ENCODE measurements at places on chromosomes 2 and 18. TPM values are rescaled to one million over a fixed set of nuclear protein-coding genes. Genes with fewer than 3 reads are reported as not detected.
A peak's percentile ranks its signal among the peaks of the same experiment; 100 is the strongest.

DNA sequence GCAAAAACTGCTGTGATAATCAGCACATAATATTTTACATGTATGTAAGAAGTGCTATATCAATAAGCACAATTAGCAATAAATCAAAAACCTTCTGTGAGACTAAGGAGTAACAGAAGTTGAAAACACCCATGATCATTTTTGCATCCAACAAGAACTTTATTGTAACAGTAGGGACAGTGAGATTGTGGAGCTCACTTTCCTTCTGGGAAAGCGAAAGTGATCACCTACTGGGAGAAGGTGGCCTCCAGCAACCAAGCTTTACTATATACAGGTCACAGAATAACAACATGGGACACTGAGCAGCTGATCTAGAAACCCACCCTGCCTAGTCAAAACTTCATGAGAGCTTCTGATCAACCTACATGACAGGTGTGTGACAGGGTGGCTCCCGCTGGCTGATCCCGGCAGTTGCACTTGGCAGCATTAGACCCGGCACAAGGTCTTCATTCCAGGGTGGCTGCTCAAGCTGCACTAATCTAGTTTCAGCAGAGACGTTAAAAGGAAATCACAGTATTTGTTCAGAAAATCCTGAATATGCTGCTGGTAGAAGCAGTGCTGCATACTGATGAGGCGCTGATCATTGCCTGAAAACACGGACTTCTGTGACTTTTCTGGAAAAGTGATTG lies 63.5 kb upstream of the ARL5A start:
- no peaks in the 10 kb centered on the region for H3K36me3 ChIP-seq
- H3K4me1 ChIP-seq: no peaks in the 10 kb centered on the region
- no peaks in the 10 kb centered on the region for H3K27me3 ChIP-seq
- H3K27ac ChIP-seq: no peak overlapping the region
- H3K4me3 ChIP-seq: no peak overlapping the region

- H3K27ac ChIP-seq: no peak overlapping the region
- no peaks in the 10 kb centered on the region for H3K27me3 ChIP-seq
- peak; percentile 8 for DNase-seq
- no peaks in the 10 kb centered on the region for H3K36me3 ChIP-seq
- H3K4me3 ChIP-seq: no peak overlapping the region
Observed at GRCh38 chr18:35084494-35085449, 43.6 kb downstream of the MAPRE2 start.

GRCh38 chr18:59851784-59852399 lies 47.9 kb upstream of the PMAIP1 start:
- H3K4me3 ChIP-seq: no peak overlapping the region
- H3K27me3 ChIP-seq: no peaks in the 10 kb centered on the region
- H3K4me1 ChIP-seq: no peaks in the 10 kb centered on the region

GRCh38 chr2:241373446-241373845 lies 17.4 kb downstream of the FARP2 start:
- H3K4me1 ChIP-seq: no peaks in the 10 kb centered on the region
- no peak for DNase-seq
- no peak overlapping the region for H3K4me3 ChIP-seq
- H3K27ac ChIP-seq: no peak overlapping the region
- H3K36me3 ChIP-seq: no peaks in the 10 kb centered on the region
- H3K27me3 ChIP-seq: no peaks in the 10 kb centered on the region

- no peaks in the 10 kb centered on the region for H3K36me3 ChIP-seq
- no peak overlapping the region for H3K27ac ChIP-seq
- H3K4me3 ChIP-seq: no peak overlapping the region
Observed at GRCh38 chr2:98948956-98949739, 13.1 kb upstream of the CRACDL start.

- H3K27me3 ChIP-seq: no peaks in the 10 kb centered on the region
- H3K4me1 ChIP-seq: peaks cover 21% of the 10 kb centered on the region
- DNase-seq: no peak
- no peaks in the 10 kb centered on the region for H3K36me3 ChIP-seq
- H3K27ac ChIP-seq: no peak overlapping the region
- no peak overlapping the region for H3K4me3 ChIP-seq
Observed at GRCh38 chr18:7926526-7926925, 359.4 kb downstream of the PTPRM start.

GRCh38 chr2:217451666-217452065 lies 551.1 kb downstream of the TNS1 start:
- peak overlapping the region; percentile 12 for H3K27ac ChIP-seq
- H3K4me1 ChIP-seq: peaks cover 14% of the 10 kb centered on the region
- no peak overlapping the region for H3K4me3 ChIP-seq
- no peaks in the 10 kb centered on the region for H3K27me3 ChIP-seq

GRCh38 chr2:128261245-128262128 lies 57.2 kb downstream of the HS6ST1 start:
- no peak for DNase-seq
- peak overlapping the region; percentile 85 for H3K27ac ChIP-seq
- H3K4me1 ChIP-seq: peaks cover 10% of the 10 kb centered on the region
- no peak overlapping the region for H3K4me3 ChIP-seq
- no peaks in the 10 kb centered on the region for H3K36me3 ChIP-seq
- no peaks in the 10 kb centered on the region for H3K27me3 ChIP-seq

DNA sequence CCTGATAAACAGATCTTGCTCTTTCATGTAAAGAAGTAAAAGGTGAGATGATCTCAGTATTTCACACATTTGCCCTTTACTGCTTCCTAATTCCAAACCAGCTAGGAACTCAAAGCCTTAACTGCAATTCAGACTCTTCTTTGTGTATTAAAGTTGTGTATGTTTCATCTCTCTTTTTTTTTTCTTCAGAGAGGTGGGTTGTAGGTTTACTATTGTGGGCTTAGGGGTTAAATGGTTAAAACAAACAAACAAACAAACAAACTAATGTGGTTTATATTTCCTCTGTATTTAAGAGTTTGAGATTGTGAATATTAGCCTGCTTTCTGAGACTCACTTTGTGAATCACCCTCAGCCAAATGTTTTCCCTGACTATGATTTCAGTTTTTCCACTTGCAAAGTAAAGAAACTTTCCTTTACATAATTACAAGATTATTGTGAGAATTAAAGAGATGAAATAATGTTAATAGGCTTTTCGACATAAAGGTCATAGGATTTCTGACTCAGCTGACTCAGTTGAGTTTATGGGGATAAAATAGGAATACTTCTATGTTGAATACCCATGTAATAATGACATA lies 2.8 kb downstream of the GULP1 start:
- H3K27me3 ChIP-seq: no peaks in the 10 kb centered on the region
- no peaks in the 10 kb centered on the region for H3K36me3 ChIP-seq
- H3K27ac ChIP-seq: peak overlapping the region; percentile 80
- peak overlapping the region; percentile 84 for H3K4me3 ChIP-seq
- DNase-seq: peak; percentile 31
- H3K4me1 ChIP-seq: peaks cover 23% of the 10 kb centered on the region

- H3K36me3 ChIP-seq: no peaks in the 10 kb centered on the region
- H3K4me1 ChIP-seq: peaks cover 10% of the 10 kb centered on the region
- H3K27me3 ChIP-seq: peaks cover 2% of the 10 kb centered on the region
- no peak overlapping the region for H3K4me3 ChIP-seq
- DNase-seq: no peak
Observed at GRCh38 chr2:109087055-109087663, 41.8 kb upstream of the SH3RF3 start.

GRCh38 chr2:240231838-240232244 lies 91.4 kb upstream of the OTOS start:
- no peak for DNase-seq
- no peak overlapping the region for H3K4me3 ChIP-seq
- peaks cover 2% of the 10 kb centered on the region for H3K4me1 ChIP-seq
- no peaks in the 10 kb centered on the region for H3K36me3 ChIP-seq
- no peaks in the 10 kb centered on the region for H3K27me3 ChIP-seq

Gene LHCGR
- not detected for total RNA-seq

Gene CSRNP3
- total RNA-seq: 5.9 TPM

Gene NR4A2
- 1.3 TPM for total RNA-seq

Gene IL1B
- not detected for total RNA-seq

Gene GALR1
- not detected for total RNA-seq

Gene ASB18
- total RNA-seq: not detected

Gene XDH
- 2.2 TPM for total RNA-seq

Gene C2orf80
- total RNA-seq: not detected

Gene VPS4B
- 65.5 TPM for total RNA-seq
